T47D (cell line): ENCODE measurements at places on chromosomes 7 and 10.
A peak's percentile ranks its signal among the peaks of the same experiment; 100 is the strongest.

DNA sequence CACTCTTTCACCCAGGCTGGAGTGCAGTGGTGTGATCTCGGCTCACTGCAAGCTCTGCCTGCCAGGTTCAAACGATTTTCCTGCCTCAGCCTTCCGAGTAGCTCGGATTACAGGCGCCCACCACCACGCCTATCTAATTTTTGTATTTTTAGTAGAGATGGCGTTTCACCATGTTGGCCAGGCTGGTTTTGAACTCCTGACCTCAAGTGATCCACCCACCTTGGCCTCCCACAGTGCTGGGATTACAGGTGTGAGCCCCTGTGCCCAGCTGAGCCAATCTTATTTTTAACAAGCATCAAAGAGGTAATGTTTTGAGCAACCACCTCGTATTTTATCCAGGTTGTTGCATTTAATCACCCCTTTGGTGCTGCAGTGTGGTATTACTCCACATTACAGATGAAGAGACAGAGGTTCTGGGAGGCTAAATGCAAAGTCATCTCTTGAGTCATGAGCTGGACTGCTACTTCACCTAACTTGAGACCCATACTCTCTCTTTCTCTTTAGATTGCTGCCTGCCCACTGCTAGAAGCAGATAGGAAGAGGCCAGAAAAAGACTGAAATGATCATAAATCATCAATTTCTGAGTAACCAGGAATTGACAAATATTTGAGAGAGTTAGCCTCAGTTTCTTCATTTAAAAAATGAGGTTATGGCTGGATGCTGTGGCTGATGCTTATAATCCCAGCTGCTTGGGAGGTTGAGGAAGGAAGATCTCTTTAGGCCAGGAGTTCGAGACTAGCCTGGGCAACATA, 116.2 kb downstream of the CAMK1D start:
- DNase-seq: no peak

- DNase-seq: peak; percentile 93
Measured at GRCh38 chr7:90211391-90212148, at the start of gene STEAP2. Gene STEAP2, plus strand, starts transcription at chr7:90211740. Its CDS starts 13,343 bp downstream, at chr7:90225083.

- no peak for DNase-seq
Measured at GRCh38 chr7:42452356-42452755, 215.3 kb upstream of the GLI3 start.

- no peak for DNase-seq
Measured at GRCh38 chr7:84820481-84820880, 366.4 kb downstream of the SEMA3D start.

DNA sequence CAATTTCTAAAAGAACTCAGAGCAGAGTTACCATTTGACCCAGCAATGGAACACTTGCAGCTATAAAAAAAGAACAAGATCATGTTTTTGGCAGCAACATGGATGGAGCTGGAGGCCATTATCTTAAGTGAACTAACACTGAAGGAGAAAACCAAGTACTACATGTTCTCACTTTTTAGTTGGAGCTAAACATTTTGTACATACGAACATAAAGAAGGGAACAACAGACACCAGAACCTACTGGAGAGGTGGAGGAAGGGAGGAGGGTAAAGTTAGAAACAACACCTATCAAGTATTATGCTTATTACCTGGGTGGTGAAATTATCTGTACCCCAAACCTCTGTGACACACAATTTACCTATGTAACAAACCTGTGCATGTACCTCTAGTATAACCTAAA, 329.5 kb downstream of the ATRNL1 start:
- DNase-seq: no peak

DNA sequence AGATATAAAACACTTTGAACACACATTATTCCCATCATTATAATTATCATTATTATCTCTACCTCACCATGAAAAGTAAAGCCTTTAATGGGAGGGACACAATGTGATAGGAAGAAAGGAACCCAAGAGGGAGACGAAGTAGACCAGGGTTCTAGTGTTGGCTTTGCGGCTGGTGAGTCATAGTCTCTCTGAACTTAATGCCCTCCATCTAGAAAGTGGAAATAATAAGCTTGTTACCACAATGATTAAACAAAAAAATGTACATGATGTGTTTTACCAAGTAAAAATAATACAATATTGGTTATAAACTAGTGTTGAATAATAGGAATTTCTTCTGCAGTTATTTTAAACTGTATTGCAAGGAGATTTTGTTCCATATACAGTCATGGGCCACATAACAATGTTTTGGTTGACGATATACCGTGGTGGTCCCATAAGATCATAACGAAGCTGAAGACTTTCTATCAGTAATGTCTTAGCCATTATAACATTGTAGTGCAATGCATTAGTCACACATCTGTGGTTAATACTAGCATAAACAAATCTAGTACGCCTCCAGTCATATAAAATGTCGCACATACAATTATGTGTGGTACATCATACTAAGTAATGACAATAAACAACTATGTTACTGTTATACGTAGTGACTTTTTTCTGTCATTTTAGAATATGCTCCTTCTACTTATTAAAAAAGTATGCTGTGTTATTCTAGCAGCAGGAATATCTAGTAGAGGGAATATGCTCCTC, 450.6 kb upstream of the SORCS1 start:
- no peak for DNase-seq

DNA sequence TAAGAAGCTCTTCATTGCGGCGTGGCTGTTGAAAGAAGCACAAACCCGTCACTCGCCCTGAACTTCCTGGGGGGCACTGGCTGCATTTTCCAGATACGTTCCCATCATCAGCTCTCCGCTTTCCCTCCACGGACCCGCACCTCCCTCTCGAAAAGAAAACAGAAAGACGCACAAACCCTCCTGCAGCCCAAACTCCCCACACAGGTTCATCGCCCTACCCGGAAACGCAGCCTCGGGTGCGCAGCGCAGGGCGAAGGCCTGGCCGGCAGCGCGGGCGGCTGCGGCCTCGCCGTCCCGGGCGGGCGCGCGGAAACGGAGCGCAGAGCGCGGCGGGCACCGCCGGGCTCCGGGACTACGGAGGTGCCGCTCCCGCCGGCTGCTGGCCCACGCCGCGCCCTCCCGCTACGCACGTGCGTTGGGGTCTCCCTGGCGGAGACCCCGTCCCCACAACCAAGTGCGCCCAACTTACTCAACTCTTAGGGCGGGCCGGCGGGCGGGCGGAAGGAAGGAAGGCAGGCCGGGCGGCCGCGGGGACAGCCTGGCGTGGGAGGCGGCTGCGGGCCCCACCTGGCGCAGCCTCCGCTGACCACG, 822 bp downstream of the ZNF800 start:
- peak; percentile 19 for DNase-seq

DNA sequence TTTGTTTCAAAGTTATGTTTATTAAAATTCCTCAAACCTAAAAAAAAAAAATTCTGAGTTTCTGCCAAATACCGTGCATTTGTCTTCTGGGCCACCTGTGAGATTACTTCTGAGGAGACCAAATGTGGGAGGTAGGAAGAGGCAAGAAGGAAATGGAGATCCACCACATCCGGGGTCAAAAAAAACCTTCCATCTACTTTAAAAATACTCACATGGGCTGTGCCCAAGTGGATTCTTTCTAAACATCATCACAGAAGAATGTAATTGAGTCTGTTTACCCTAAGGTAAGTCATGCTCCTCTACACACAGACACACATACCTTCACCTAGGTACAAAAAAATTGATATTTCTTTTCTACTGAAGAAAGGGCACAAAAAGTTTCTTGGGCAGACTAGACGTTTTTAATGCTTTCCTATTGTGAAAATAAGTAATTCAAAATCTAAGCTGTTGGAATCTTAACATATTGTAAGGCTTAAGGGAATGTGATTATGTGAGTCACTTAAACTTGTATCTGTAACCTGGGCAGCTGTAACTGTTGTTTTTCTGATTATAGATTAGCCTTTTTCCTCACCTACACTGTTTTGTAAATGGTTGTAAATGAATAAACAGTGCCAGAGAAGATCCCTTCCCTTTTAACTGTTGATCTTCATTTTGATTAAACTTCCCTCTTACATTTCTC, 19.1 kb upstream of the SPOCK2 start:
- peak; percentile 60 for DNase-seq

- no peak for DNase-seq
Measured at GRCh38 chr10:35092851-35093250, 2.7 kb upstream of the CUL2 start.

- DNase-seq: peak; percentile 52
Measured at GRCh38 chr7:7696458-7697119, 21.8 kb downstream of the RPA3 start.

DNA sequence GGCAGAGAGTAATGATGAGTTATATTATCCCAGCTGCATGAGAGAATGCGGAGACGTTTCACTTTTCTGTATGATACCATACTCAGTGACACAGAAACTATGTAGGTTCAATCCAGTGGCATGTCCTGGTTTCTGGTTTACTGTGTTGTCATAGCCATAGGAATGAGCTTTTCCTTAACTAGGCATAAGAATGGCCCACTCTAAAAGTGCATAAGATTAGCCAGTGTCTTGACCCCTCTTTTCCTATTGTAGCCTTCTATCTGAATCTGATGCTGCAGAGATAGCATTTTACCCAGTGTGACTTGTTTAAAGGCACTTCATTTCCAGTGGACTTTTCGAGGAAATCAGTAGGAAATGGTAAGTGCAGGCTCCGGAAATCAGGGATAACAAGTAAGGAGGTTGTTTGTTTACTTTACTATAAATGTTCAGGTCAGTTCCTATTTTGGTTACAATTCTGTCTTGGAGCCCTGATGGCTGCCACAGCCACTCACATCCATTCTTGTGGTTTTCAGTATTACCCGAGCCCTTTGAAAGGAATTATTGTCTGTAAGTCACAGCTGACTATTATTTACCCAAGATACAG, 70.5 kb downstream of the SEMA3A start:
- DNase-seq: no peak

GRCh38 chr7:105878746-105879605, 2.6 kb upstream of the ATXN7L1 start:
- DNase-seq: no peak

GRCh38 chr7:56007891-56008290, 43.4 kb downstream of the PSPH start:
- no peak for DNase-seq

DNA sequence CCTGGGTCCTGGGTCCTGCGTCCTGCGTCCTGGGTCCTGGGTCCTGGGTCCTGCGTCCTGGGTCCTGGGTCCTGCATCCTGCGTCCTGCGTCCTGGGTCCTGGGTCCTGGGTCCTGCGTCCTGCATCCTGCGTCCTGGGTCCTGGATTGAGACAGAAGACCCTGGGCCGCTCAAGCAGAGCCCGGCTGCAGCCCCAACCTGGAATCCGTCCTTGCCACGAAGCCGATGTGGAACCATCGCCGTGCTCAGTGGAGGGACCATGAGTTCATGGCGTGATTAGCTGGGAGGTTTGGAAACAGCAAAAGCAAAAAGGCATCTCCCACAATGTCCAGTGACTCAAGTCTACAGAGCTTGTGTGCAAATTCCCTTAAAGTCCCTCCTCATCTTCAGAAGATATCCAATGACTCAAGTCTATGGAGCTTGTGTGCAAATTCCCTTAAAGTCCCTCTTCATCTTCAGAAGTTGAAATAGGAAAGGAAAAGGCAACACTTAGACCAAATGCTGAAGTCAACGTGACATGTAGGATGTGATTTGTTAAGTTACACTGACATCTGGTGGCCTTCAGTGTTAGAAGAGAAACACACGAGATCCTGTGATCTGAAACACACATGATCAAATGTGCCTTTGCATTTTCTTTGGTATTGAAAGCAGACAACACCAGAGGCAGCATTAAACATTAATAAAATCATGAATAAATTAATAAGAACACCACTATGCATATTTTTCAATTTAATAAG, 179.9 kb downstream of the PTPRN2 start:
- peak; percentile 79 for DNase-seq

- no peak for DNase-seq
Measured at GRCh38 chr7:82319674-82320118, 123.9 kb downstream of the CACNA2D1 start.

- no peak for DNase-seq
Measured at GRCh38 chr10:131724169-131724545, 176.7 kb upstream of the PPP2R2D start.

DNA sequence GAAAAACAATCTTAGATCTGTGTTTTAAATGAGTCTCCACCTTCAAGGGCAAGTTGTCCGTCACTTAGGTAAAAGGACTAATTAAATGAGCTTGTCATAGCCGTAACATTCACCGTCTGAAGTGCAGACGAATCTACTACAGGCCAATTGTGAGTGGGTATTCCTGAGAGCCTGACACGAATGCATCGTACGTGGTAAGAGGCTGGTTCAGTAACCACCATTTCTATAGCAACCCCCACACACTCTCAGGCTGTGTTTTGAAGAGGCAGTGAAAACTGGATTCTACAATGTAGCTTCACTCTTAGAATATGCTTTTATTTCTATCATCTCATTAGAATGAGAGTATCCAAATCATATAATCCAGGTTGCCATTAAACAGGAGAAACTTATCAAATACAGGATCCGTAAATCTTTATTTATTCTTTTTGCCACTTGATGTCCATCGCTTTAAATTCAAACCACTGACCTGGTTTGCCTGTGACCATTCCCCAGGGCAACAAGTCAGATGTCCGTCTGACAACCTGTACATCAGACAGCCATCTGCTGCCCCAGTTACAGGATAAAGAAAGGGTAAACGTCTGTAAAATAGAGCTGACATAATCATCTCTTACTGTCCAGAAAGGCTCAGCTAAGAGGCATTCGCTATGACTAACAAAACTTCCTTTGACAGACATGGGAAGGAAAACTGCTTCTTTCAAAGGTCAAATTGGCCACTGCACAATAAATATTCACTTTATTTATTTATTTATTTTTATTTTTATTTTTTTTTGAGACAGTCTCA, 70.3 kb upstream of the NMT2 start:
- no peak for DNase-seq

GRCh38 chr7:12028508-12028907, 182.6 kb upstream of the TMEM106B start:
- no peak for DNase-seq

- DNase-seq: no peak
Measured at GRCh38 chr7:103528152-103528551, 82.1 kb upstream of the SLC26A5 start.

- DNase-seq: peak; percentile 86
Measured at GRCh38 chr10:75187961-75188426, 22.6 kb upstream of the VDAC2 start.

- no peak for DNase-seq
Measured at GRCh38 chr7:98640375-98640774, 23.3 kb downstream of the NPTX2 start.

DNA sequence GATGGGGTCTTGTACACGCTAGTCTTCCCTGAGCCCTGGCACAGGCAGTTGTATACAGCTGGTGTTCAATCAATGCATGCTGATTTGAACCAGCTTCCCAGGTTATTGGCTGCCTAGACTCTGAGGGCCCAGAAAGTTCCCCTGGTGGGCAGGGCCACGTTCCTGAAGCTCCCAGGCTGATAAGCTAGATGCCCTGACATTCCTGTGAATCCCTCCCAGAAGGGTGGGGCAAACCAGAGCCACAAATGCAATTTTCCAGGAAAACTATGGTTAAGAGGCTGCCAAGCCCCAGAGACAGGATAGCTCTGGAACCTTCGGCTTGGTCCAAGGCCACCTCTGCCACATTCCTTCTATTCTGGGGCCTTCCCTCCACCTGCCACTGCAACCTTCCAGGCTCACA, 78.2 kb downstream of the FAM53B start:
- no peak for DNase-seq

GRCh38 chr7:95601316-95601715, 5.0 kb upstream of the PDK4 start:
- no peak for DNase-seq

- DNase-seq: no peak
Measured at GRCh38 chr7:17234030-17234397, 64.4 kb upstream of the AHR start.
